ENCODE measurements at places on chromosomes 12 and 14.

GRCh38 chr14:54760866-54761575, 141.6 kb downstream of the GCH1 start:
- DNase-seq = no peak

GRCh38 chr12:117593815-117594400, 232.5 kb upstream of the NOS1 start:
- DNase-seq = no peak

DNA sequence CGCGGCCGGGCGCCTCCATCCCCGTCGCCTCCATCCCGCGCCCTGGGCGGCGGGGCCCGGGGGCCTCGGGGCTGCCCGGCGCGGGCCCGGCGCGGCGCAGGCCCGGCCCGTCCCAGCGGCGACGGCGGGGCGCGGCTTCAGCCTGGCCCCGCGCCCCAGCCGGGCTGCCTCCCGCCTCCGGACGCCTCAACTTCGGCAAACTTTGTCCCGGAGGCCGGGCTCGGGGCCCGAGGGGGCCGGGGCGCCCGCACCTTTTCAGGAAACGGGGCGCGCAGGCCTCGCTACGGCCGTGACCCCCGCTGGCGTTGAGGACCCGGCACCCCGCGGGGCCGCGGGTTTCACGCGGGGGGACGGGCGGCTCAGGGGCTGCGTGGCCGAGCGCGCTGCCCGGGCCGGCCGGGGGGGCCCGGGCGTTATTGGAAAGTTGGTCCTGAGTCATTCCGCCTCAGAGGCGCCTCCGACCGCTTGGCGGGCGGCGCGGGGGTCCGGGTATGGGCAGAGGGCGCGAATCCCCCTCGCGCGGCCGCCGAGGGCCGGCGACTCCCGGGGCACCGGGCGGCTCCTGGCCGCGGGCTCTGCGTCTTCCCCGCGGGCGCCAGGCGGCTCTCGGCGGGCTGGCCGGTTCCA, 575 bp downstream of the TRAF3 start:
- DNase-seq = no peak

DNA sequence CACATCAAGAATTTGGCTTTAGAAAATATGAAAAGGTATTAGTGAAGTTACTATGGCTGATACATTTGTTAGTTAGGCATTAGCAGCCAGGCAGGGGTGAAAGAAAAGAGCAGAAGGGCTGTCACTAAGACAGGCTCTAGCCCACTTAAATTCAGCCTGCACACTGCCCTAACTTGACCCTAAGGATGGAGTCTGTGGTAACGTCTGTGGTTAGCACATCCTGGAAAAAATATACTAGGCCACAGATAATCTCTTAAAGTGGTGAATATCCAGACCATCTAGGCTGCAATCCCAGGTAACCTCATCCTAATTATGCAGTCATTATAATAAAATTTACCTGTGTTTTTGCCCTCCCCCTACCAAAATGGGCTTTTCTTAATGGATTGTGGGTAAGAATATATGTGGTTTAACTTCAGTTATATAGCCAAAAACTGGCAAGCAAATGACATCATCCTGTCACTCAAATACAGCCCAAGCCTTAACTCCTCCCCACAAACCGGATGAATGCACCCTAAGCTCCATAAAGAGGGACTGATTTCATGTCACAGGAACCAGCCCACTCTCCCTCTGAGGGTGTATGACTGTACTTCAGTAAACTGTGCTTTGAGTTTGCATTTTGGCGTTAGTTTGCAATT, 440.9 kb downstream of the LRFN5 start:
- no peak for DNase-seq

GRCh38 chr12:42802785-42803189, 213.2 kb upstream of the PRICKLE1 start:
- no peak for DNase-seq

DNA sequence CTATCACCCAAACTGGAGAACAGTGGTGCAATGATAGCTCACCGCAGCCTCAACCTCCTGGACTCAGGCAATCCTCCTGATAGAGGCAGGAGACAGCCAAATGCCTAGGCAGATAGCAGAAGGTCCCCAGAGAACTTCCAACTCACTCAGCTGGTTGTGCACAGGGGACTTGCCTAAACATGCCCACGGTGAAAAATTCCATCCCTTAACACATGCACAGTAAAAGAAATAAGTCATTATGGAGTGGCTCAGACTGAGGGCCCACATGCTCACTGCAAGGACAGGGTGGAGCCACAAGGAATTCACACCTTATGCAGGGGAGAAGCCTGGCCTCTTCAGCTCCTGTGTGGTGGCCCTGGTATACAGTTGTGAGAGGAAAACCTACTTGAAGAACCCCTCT, 525.8 kb upstream of the ATP2B1 start:
- DNase-seq = no peak

DNA sequence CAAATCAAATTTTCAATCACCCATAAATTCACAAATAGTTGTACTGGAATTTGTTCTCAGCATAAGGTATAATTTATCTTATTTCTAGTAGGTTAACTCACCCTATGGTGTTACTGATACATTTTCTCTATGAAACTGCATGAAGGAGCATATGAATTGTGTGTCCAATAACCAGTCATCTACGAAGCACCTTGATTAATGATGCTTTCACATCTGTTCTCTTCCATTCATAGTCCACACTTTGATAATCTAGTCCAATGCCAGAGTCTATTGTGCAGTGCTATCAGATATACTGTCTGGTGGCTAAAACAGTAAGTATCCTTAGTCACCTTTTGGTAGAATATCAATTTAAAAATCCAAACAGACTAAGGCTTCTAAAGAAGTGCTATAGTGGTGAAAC, 876.0 kb downstream of the RPS29 start:
- DNase-seq = no peak
